Uterus (tissue), 4 donors: ENCODE measurements at places on chromosomes 5 and 9.

GRCh38 chr5:11684607-11685006 lies 219.6 kb downstream of the CTNND2 start:
- no peak for DNase-seq

DNA sequence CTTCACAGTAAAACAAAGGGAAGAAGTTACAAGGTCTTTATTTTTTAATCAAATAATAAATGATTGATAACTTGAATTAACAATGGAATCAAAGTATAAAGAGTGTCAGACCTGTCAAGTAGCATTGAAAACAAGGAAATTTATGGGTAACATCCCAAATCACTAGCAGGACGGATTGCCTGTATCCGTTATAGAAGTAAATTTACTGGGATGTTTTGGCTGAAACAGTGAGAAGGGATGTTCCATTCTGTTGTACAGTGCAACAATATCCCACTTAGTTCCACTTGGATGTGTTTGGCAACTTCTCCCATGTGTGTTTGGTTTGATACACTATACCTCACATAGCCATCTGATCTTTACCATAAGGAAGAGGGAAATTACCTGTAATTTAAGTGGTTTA lies 421.0 kb upstream of the CHD1 start:
- no peak for DNase-seq

- no peak for DNase-seq
These were observed 44.8 kb downstream of the EHMT1 start for GRCh38 chr9:137663584-137663983.

DNA sequence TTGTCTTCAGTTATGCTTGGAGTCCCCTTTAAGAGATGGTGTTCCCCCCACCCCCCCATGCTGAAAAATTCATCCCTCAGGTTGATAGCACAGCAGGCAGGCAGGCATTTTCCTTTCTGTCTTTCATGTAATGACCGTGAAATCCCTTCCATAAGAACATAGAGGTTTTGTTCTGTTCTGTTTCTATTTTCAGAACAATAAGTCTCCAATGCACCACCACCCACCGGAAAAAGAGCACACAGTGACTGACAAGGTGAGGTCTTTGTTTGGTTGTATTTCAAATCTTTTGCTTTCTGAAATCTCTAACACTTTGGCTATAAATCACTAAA lies 52.4 kb downstream of the DMRT2 start:
- no peak for DNase-seq

- no peak for DNase-seq
These were observed 204.4 kb upstream of the DMRT1 start for GRCh38 chr9:636931-637591.

DNA sequence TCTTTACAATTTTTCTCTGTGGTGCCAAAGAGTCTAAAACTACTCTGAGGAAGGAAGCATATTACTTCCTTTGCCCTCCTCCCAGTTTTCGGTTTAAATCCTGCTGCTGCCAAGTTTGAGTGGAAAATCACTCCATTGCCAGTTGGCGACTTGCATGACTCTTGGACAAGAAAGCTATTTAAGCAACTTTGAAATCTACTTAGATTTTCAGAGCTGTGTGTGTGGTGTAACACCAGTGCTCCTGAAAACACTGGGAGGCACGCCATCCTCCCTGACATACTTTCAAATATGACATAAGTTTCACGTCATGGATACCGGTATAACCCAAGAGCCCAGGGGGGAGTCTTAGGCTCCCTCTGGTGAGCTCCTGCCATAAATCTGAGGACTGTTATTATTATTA lies 83.5 kb upstream of the RIOK2 start:
- peak; percentile 55 for DNase-seq

DNA sequence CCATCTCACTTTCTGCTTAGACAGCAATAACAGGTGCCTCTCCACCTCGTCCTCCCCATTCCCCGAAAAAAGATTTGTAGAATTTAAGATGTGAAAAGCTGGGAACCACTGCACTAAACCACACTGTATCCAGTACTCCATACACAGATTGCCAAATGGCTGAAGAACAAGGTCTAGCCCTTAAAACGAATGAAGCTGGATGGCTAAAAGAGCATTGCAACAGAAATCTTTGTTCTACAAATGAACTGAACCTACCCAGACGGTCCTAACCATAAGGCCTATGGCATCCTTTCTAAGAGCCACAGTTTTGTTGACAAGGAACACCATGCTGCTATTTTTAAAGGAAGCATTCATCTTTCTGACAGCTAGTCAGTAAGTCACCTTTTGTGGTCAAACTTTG lies 152.3 kb downstream of the TTC39B start:
- no peak for DNase-seq

DNA sequence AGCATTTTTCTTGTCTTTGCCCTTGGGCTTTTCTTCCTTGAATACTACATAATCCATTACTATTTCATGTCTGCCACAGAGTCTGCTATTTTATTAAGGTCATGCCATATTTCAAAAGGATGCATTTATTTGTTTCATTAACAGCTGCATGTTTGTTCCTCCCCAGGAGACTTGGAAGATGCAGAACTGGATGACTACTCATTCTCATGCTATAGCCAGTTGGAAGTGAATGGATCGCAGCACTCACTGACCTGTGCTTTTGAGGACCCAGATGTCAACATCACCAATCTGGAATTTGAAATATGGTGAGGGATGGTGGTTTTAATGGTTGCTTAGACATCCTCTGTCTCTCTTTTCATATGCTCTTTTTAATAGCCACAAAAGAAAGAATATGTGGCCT lies 4.0 kb downstream of the IL7R start:
- no peak for DNase-seq

- peak; percentile 25 for DNase-seq
These were observed 909 bp downstream of the AFF4 start for GRCh38 chr5:132962429-132963021.

GRCh38 chr5:163512526-163512925 lies 7.1 kb downstream of the MAT2B start:
- no peak for DNase-seq

- DNase-seq = peak; percentile 98
These were observed at the start of the genes GDF9 and UQCRQ for GRCh38 chr5:132866342-132867045. Gene GDF9 (minus strand): TSS chr5:132866469. CDS start chr5:132864533, 1,936 bp downstream. Gene UQCRQ (plus strand): TSS chr5:132866642. CDS start chr5:132866882, 240 bp downstream.

GRCh38 chr5:138469540-138470321 lies 4.5 kb downstream of the EGR1 start:
- peak; percentile 41 for DNase-seq

DNA sequence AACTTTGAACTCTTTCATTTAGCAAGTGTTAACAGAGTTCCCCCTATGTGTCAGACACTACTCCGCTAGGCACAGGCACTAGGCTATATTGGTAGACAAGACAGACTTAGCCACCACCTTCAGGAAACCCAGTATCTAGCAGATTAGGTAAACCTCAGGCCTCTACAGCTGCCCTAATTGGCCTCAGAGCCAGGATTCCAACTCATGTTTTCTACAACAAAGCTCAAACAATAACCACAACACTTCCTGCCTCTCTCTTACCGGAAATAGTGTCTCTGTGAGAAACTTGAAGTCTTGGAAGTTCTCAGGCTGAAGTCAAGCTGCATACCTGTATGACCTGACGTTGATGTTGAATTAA lies 116.6 kb upstream of the SLC44A1 start:
- DNase-seq = no peak

DNA sequence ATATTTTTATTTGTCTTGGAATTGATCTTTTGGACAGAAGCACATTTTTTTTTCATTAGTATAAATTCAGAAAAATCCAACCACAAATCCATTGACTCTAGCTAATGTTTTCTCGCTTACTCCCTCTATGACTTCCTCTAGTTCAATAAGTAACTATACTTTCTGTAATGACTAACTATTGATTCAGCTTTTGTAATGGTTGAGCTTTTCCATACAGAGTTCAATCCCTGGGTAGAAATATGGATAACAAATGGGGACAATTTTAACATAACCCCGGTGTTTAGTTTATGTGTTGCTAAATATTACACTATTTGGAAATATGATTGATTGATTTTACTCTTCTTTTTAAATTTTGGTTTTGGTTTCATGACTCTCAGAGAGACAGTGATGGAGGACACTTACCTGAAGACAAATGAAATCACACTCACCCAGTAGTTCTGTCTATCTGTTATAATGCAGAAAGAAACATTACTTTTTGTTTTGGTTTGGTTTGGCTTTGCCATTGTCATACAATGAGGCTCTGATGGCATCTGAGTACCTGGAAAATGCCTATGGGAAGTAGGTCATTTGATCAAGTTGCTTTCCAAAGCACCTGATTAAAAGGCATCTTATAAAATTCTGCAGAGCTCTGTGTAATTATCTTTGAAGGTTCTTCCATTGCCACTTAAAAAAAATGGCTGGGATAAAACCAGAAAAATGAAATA lies 309.7 kb upstream of the MPDZ start:
- no peak for DNase-seq

- DNase-seq = no peak
These were observed 64.7 kb downstream of the BARX1 start for GRCh38 chr9:93890436-93890935.

DNA sequence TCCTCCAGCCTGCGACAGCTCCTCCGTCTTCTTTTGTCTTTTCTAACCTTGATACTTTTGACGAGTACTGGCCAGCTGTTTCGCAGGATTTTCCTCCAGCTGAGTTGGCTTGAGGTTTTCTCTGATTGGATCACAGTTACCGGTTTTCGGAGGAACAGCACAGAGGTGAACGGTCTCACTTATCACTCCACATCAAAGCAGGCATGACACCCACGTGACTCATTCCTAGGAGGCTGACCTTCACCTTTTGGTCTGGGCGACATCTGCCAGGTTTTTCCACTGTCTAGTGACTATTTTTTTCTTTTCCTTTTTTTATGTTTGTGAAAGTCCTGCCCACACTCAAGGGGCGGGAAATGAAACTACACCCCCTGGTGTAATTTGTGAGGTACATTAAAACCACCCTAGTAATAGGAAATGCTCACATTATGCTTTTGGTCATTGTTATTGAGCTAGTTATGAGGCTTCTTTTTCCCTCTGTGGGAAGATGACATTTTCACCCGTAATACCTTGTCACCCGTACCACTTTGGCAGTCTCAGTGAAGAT lies 319.2 kb downstream of the GADD45G start:
- DNase-seq = no peak

GRCh38 chr5:58763390-58763789 lies 180.5 kb downstream of the RAB3C start:
- DNase-seq = no peak

DNA sequence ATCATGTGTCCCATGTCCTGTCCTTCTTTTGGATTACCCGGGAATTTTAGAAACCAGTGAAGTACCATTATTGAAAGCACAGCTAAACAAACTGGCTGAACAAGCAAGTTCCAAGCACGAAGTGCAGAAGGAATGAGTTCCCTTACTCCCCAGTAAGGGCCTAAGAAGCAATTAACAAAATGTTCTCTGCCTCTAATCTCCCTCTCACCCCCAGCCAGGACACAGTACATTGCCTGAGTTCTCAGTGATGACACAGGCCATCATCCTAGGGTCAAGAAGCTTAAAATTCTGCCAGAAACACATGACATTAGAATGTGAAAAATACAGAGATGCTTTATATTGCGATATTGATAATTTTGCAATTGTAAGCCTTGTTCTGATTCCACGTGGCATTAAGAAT lies 118.0 kb downstream of the PLPPR1 start:
- DNase-seq = no peak

DNA sequence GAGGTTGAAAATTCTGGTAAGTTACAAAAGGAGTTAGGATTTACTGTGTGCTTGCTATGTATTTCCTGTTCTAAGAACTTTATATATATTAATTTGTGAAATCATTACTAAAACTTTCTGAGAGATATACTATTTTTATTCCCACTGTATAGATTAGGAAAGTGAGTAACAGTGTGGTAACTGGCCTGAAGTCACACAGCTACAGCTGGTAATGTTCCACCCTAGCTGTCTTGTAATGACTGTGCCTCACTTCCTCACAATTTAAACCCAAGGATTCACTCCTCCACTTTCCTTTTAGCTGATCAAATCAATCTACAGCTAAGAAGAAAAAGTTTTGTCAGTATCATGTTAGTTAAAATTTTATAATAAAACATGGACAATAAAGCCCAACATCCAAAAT lies 278.8 kb downstream of the GAS1 start:
- DNase-seq = no peak

GRCh38 chr9:121292051-121292450 lies 24.1 kb downstream of the GSN start:
- DNase-seq = no peak

- no peak for DNase-seq
These were observed 41.6 kb downstream of the KIAA1191 start for GRCh38 chr5:176319827-176320554.

DNA sequence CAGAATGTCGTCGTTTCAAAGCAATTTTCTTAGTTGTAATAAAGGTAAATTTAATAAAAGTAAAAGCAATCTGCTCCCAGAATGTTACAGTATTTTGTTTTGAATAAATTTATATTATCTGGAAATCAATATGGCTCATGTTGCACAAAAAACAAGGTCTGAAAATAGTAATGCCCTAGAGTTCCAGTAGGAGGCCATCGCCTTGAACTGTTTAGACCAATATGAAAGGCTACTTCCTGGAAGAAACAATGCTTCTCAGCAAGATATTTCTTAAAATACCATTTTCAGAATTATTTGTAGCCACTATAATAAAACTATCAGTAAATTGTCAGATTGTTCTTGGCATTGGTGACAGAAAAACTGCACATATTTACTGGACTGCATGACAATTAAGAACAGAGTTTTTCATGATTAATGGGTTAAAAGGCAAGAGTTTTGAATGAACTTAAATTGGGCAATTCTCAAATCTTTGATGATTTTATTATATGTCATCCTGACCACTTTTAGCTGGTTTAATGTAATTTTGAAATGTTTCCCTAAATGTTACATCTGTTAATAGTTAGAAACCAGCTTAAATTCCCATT lies 153.2 kb downstream of the COMMD10 start:
- DNase-seq = no peak

- DNase-seq = no peak
These were observed 27.9 kb upstream of the IFNA14 start for GRCh38 chr9:21267485-21268346.

DNA sequence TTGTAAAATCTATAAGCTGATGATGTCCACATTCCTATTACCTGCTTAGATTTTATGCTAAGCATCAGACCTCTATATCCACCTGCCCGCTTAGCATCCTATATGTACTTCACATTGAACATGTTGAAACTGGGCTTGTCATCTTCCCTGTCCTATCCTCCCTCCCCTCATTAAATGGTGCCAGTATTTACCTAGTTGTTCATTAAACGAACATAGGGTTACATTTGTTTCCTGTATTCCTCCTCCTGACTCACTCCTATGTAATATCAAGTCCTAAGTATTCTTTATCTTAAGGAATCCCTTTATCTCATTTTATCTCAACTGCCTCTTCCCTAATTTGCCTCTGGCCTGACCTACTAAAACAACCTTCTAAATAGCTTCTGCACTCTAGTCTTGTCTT lies 177.8 kb upstream of the MEF2C start:
- no peak for DNase-seq

- no peak for DNase-seq
These were observed 26.8 kb downstream of the ANKRD55 start for GRCh38 chr5:56206126-56206910.

DNA sequence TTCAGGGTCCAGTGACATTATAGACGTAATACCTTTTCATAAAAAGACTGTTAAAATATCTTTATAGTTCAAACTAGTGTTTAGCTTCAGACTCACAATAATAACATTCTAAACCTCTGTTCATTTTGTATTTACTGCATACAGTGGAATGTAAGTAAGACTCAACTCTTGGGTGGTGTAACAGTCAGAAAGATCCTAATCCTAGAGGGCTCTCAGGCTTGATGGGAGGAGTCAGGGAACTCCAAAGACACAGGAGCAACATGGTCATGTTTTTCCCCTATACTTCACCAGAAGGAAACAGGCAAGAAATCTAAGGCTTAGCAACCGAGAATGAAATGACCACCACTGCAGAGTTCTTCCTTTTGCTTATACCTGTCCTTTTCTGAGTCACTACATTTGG lies 82.6 kb downstream of the MRPS27 start:
- no peak for DNase-seq
